ENCODE measurements at places on chromosomes 1 and 21. TPM values are rescaled to one million over a fixed set of nuclear protein-coding genes. Genes with fewer than 3 reads are reported as not detected.

FCGR3A gene
- total RNA-seq, result 0.38 TPM

IBA57 gene
- total RNA-seq, result 9.1 TPM

RCSD1 gene
- total RNA-seq, result 62.0 TPM

LCE3E gene
- total RNA-seq, result not detected

PLA2G2C gene
- 3.1 TPM for total RNA-seq

CSF3R gene
- 0.79 TPM for total RNA-seq

Data from activated T-cell treated with anti-CD3 and anti-CD28 coated beads, Interleukin-2, amount 50 U/mL, for 72 hours (primary cell).